ENCODE measurements at places on chromosomes 3 and 15.

DNA sequence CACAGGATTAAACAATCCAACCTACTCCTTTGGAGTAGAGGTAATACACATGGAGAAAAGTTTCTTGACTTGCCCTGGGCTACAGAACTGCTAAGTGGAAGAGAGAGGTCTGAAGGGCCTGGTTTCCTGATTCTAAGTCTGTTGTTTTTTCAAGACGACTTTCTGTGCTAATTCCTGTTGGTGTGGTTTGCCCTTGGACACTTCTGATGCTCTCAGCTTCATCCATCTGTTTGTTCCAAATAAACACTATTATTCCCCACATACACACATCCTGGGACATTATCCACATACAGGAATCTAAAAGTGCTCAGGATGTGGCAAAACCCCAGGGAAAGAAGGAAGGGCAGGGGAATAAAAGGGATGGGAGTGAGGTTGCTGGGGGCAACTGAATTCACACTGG lies 393.5 kb upstream of the TBL1XR1 start:
- no peak for DNase-seq

- DNase-seq: no peak
These were observed 309.3 kb upstream of the PLSCR5 start for GRCh38 chr3:146914409-146914808.

- no peak for DNase-seq
These were observed 125.9 kb upstream of the SLC7A14 start for GRCh38 chr3:170711786-170712185.

DNA sequence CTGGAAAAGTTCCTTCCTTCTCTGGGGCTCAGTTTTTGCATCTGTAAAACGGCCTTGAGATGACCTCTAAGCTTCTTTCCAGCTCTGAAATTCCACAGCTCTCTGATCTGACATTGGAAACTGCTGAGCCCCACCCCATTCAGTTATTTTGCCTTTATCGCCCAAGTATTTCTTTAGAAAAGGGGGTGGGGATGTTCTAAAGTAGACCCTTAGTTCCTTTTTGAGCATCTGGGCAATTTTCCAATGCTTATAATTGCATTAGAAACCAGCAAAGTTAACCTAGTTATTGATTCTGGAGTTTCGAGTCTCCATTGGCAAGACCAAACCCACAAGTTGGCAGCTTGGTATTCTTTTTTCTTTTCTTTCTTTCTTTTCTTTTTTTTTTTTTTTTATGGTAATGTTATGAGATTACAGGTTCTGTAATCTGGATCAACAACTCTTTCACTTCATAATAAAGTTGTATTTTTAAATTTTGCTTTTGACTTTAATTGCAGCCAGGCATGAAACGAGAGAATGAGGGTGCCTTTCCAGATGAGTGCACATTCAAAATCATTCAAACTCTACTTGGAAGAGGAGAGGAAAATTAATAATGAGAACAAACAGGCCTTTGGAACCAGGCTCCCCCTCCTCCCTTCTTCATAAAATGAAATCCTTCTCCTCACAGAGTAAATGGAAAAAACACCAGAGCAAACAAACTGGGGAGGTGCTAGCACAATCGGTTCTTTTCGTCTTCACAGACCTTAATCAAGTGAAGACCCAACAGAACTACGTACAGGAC lies 76.8 kb upstream of the LRIG1 start:
- DNase-seq: peak; percentile 19

DNA sequence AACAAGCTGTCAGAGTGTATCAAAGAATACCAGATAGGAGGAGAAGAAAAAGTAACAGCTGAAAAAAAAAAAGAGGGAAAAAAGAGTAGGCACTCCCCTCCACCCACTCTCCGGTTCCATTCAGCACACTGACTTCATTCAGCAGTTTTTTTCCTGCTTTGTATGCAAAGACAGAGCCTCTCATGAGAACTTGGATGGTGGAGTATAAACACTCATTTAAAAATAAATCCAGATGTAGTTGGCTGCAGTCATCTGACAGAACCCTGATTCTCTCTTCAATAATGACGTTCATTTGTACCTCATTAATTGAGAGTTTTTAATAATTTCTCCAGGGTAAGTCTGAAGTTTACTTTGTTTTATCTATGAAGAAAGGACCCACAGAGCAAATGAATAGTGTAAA lies 81.0 kb downstream of the TMEM108 start:
- DNase-seq: no peak

Data from DMS79 (cell line).